ENCODE measurements at places on chromosomes 1 and 21.

DNA sequence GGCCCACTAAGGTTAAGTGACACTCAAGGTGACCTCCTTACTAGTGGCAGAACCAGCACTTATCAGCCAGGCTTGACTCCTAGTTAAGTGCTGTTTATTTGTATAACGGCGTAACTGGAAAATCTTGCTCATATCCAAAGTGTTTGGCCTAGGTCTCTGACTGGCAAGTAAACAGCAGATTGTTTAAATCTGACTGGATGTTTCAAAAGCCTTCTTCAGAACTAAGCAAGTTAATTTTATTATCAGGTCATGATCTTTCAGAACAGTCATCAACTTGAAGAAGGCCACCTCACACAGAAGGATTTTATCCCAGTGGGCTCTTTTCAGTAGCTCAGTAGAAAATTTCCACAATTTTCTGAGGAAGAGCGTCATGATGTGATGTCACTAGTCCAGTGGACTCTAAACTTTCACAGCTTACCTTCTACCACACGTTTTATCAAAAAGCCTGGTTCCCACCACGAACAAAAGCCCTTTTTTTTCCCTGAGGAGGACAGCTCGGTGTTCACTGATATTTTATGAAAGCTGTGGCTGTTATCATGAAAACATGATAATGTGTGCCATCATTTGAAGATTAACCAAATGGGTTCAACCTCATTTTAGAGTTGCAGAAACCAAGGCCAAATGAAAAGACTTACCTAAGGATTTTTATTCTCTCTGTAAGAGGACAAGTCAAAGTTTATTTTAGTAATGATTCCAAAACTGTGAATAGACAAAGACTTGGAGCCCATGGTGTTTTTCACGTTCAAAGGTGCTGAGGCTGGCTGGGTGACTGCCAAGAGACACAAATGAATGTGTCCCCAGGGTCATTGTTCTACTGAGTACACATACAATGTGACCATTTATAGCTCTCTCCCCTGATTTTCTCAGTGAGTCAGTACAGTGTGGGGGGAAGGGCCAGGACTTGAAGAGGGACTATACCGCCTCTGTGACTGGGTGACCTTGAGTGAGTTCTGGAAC is 9.1 kb downstream of the SGIP1 start:
- no peak for DNase-seq

- DNase-seq, result no peak
Measured at GRCh38 chr1:161282991-161283390, 24.4 kb downstream of the PCP4L1 start.

- no peak for DNase-seq
Measured at GRCh38 chr1:30760596-30761324, 3.2 kb upstream of the LAPTM5 start.

GRCh38 chr1:20711285-20712214 is 6.3 kb downstream of the KIF17 start:
- DNase-seq, result no peak

GRCh38 chr1:116377541-116378529 is 4.8 kb downstream of the ATP1A1 start:
- no peak for DNase-seq
